Fibroblast of skin of abdomen (primary cell): ENCODE measurements at places on chromosomes 5 and 9.

DNA sequence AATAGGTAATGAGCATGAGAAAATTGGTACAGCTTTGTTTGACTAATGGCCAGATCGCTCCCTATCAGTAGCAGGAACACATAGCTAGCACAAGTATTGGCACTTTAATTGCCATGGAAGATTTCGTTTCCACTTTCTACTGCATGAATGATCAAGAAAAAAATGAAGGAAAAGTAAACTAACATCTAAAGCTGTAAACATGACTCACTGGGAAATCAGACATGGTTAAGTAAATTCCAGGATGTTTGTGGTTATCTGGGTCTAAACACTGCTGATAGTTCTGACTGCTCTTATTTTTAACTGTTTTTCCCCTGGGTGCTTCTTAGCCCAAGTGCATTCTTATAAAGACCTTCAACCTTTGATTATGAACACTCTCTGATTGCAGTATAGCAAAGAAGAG is 388.9 kb downstream of the NR2F1-AS1 start:
- DNase-seq, result peak; percentile 88

DNA sequence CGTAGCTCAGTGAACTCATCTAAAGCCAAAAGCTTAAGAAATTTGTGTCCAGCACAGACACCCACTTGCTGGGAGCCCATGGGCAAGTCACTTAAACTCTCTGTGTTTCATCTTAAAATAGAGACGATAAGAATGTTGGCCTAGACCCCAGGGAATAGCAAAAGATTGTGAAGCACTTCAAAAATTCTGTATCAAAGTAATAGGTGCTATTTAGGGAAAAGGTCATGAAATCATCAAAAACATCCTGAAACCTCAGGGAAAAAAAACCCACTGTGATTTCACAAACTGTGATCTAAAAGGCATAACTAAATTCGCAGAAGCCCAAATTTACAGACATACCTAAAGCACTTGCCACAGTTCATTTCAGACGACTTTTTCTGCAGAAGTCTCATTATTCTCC is 278.3 kb downstream of the NR2F1-AS1 start:
- peak; percentile 12 for DNase-seq

GRCh38 chr9:29555502-29555901 is 1982.2 kb upstream of the C9orf72 start:
- DNase-seq, result no peak

DNA sequence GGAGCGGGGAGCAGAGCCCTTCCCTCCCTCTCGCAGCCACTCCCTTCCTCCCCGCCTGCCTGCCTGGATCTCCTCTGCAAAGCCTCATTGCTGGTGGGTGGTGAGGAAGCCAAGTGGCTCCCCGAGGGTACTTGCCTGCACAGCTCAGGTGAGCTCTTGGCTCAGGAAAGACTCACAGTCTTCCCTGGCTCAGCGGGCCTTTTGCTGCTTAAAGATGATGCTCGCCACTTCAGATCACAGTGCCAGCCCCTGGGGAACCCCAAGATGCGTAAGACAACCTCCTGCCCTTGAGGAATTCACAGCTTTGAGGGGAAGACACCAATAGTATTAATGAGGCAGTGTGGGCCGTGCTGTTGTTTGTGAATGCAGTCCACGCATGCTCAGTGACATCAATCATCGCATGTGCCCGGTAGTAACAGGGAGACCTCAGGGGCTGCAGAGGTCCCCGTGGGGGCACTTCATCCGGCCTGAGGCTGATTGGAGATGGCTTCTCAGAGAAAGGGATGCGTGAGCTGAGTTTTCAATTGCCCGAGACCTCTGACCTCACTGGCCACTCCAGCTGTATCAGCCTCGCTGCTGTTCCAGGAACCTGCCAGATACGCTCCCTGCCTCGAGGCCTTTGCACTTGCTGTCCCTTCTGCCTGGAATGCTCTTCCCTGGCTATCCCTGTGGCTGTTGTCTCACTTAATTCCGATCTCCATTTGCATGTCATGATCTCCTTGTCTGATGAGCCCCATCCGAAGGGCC is 36.8 kb downstream of the ERGIC1 start:
- DNase-seq, result no peak

GRCh38 chr5:38888041-38888440 is 42.2 kb downstream of the OSMR start:
- no peak for DNase-seq

DNA sequence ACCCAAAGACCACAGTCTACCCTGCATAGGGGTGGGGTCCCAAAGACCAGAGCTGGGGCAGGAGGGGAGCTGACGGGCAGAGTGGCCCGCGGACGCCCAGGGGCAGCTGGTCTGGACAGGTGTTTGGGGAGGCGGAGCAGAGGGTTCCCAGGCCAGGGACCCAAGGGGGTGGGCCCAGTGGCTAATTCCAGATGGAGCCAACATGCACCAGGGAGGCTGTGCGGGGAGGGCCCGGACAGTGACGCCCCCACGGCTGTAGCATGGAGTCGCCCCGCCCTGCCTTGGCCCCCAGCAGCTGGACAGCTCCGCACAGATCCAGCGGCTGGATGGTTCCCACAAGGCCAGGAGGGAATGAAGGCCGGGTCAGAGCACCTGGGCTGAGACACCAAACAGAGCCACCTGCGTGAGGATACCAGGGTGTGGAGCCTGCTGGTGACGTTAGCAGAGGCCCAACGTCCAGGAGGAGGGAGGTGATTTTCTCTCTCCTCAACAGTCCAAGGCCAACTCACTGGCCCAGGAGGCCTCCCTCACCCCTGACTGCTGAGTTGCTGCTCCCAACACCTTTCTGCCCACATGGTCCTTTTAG is 55.3 kb upstream of the EGFL7 start:
- DNase-seq, result no peak

- DNase-seq, result peak; percentile 9
Observed at GRCh38 chr5:87076931-87077330, 190.8 kb upstream of the RASA1 start.

- no peak for DNase-seq
Observed at GRCh38 chr9:70963554-70963953, 157.9 kb downstream of the TRPM3 start.

- DNase-seq, result no peak
Observed at GRCh38 chr9:134494273-134494815, 147.3 kb upstream of the COL5A1 start.

DNA sequence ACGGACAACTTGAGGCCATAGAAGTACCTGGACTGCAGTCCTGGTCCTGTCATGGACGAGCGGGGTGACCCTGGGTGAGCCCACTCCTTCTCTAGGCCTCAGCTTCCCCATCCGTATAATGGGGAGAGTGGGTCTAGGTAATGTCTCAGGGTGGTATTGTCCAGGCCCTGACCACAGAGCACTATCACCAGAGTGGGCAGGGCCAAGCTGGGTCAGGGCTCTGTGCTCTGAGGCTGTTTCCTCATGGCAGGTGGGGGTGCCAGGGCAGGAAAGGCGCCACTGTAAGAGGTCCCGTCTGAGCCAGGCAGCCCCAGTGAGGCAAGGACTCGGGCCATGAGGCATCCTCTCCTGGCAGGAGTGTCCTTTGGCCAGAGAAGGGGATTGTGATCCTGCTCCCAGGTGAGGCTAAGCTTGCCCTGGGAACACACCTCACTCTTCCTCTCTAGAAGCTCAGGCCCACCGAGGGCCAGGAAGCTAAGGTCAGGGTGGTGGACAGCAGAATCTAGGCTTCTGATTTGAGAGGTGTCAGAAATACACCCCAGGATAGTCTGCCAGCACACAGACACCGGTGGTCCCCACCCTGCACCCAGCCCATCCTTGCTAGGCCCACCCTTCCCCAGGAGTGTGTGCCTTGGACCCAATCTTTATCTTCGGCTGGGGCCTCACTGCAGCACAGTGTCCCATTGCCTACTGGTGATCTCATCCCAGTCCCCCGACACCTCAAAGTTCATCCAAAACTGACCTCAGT is 1.5 kb upstream of the MYOZ3 start:
- DNase-seq, result no peak

GRCh38 chr9:27967210-27967609 is 393.9 kb upstream of the C9orf72 start:
- no peak for DNase-seq

- no peak for DNase-seq
Observed at GRCh38 chr5:141841378-141842180, 36.6 kb downstream of the PCDH1 start.

- DNase-seq, result peak; percentile 63
Observed at GRCh38 chr5:31036411-31036810, 157.1 kb upstream of the CDH6 start.

DNA sequence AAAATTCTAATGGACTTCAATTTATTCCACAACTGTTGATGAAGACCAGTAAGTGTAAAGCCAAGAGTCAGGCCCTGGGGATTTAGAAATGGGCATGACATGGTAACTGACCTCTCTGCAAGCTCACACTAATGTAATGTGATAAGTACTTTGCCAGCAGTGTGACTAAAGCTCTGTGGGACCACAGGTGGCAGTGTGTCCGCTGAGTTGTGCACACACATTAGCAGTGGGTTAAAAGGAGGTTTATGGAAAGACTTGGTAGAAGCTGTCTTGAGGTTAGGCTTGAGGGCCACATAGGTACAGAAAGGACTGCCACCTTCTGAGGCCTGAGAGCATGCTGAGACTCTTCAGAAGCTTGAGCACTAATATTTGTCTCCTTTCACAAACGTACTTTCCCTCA is 67.6 kb downstream of the UBAP1 start:
- no peak for DNase-seq
